ENCODE measurements at places on chromosomes 7 and 10.

GRCh38 chr7:16465469-16466361, at the start of gene SOSTDC1:
Gene SOSTDC1, minus strand, starts transcription at chr7:16465738. Its CDS starts 70 bp downstream, at chr7:16465668.
- no peak for DNase-seq

- DNase-seq: no peak
These were observed 462.0 kb upstream of the MGMT start for GRCh38 chr10:129005080-129005479.

- no peak for DNase-seq
These were observed 312.6 kb downstream of the IPMK start for GRCh38 chr10:57955076-57955475.

- DNase-seq: no peak
These were observed 57.8 kb downstream of the TCF7L2 start for GRCh38 chr10:113007821-113008220.

DNA sequence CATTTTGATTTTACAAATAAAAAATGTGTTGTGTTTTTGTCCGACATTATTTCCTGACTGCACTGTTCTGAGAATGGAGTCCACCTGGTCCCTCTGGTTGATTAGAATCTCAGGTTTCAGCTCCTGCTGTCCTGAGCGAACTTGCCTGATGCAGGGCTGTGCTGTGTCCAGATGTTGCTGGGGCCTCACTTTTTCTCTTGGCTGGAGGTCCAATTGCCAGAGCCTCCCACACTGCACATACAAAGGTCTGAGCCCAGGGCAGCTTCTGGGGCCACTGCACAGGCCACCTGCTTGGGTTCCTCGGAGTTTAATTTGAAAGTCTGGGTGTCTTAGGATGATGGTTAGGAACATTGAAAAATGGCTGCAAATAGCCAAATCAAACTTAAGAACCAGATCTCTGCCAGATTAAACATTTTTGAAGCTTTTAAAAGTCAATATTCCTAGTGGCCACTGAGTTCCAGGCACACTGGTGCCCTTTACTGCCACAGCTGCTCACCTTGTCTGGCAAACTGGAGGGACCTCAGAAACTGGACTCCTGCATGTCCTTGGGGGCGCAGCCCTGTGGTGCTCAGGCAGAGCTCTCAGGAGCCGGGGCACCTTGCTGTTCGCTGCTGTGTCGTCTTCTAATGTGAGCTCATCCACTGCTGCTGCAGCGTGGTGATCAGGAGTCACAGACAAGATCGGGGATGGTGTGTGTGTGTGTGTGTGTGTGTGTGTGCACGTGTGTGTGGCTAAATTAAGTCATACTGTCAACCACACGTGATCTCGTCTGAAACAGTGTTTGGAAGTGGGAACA, 75.0 kb downstream of the WDR37 start:
- DNase-seq: no peak

GRCh38 chr7:39686261-39686924, 63.0 kb downstream of the RALA start:
- no peak for DNase-seq

- no peak for DNase-seq
These were observed 311.2 kb downstream of the SKIDA1 start for GRCh38 chr10:21214329-21214728.

DNA sequence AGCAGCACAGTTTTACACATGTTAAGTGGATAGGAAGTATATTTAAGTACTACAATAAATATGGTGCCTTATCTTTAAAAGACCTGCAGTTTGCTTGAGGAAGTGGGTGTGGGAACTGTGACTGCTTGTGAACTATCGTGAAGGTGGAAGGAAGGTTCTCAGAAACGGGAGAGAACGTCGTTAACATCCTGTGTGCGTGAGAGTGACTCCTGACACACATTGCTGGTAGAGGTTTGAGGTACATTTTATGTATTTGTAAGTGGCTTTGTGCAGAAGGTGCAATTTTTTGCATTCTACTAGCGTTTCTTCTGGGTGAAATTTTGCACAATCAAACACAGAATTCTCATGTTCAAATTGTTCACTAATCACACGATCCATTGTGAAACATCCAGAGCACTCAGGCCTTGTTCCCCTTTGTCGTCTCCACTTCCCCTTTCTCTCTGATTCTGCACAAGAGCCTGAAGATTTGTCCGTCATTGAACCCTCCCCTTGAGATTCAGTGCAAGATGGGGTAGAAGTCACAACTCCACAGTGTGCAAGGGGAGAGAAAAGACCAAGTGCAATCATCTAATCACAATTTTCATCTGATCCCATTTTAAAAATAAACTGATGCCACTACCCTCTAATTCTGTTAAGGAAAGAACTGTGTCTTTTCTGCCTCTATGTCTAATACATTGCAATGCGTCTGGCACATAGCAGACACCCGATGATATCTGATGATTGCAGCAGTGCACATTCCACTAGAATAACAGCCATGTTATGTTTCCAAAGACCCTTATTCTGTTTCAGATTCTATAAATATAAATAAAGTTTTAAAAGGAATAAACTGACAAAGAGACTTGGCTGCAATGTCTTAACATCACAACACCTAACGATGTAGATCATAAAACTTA, 279.9 kb downstream of the NEBL start:
- DNase-seq: no peak

GRCh38 chr10:32207544-32207943, 139.4 kb downstream of the EPC1 start:
- no peak for DNase-seq

DNA sequence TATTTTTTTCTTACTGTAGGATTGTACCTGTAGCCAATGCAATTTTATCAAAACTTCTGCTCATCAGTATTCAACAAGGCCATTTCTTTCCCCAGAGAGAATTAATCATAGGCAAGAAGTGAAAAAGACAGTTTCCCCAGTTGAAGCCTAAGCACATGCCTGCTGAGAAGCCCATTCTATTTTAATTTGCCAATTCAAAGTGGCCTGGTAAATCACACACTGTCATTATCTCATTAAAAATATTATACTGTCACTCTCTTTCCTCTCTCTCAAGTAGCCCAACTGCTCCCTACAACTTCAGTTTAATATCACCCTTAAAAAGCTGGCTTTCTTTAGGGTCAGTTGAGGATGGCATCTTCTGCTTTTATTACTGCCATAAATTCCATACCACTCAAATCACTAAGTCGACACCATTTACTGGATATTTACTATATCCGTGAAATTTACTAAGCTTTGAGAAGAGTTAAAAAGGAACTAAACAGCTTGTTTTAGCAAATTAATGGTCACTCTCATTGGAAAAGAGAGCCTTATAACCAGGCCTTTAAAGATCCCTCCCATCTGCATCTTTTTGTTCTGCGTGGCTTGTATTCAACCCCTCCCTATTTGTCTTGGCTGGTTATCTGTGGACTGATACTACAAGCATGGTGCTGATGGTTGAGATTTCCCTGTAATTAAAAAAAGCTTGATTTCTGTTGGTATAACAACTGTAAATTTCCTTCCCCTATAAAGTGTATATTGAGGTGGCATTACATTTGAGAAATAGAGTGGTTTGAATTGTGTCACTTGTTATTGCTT, 30.6 kb downstream of the COL28A1 start:
- DNase-seq: no peak

- no peak for DNase-seq
These were observed 437.8 kb downstream of the PLXDC2 start for GRCh38 chr10:20254078-20254477.

- DNase-seq: no peak
These were observed 28.0 kb downstream of the ITPRIP start for GRCh38 chr10:104309980-104310978.

DNA sequence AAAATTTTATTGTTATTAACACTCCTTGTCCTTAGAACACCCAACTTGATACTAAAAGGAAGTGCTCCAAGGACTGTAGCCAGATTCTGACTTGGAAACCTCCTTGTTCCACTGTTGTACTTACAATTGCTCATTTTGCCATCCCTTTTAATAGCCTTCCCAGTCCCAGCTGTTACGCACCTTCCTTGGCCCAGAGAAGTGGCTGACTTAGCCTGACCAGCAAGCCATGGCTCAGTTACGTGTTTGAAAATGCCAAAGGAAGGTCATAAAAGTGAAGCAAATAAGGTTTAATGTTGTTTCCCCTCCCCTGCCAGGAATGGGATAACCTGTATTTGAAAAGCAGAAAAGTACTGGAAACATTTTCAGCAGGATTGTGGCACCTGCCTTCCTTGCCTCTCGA, 3.7 kb upstream of the ANKRD1 start:
- no peak for DNase-seq

GRCh38 chr7:107398161-107398560, 71.7 kb upstream of the GPR22 start:
- no peak for DNase-seq

DNA sequence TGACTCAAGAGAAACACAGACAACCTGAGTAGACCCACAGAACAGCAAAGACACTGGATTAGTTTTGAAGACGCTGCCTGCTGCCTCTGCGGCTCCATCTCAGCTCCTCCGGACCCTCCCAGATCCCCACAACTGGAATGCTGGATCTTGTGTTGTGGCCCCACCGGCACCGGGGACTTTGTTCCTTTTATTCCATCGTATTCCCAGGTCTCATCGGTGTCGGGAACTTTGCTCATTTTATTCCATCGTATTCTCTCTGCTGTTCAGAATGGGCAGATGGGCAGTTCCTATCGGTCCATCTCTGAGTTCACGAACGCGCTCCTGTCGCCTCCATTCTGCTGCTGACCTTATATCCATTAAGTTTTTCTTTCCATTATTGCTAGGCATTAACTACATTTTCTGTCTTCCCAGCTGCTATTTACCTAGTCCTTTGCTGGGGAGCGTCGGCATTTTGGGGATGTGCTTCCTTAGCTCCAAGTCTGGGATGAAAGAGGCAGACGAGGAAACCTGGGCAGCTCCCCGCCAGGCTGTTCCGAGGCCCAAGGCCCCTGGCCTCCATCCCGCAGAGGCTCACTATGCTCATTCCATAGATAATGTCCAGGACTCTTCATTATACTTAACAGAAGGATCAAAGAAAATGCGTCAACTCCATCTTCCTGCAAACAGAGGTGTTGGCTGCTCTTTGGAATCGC, 192.4 kb downstream of the MAD1L1 start:
- no peak for DNase-seq

DNA sequence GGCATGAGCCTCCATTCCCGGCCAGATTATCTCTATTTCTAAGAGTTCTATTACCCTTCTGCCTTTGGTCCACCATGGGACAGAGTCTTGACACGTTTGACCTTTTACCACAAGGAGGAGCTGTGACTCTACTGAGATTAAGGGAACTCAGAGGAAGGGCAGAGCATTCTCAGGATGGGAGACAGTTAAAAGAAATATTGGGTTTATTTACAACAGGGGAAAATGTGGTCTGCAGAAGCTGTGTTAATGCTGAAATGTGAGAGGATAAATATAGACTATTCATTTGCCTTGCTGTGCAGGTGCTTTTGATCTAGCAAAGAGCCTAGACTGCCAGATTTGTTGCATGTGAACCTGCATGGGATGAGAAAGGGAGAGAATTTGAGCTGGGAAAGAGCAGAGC, 45.8 kb upstream of the PRSS58 start:
- no peak for DNase-seq

GRCh38 chr7:44290252-44290620, 35.2 kb downstream of the CAMK2B start:
- DNase-seq: no peak

GRCh38 chr10:78718032-78718572, 350.7 kb upstream of the ZMIZ1 start:
- no peak for DNase-seq

- no peak for DNase-seq
These were observed 38.6 kb upstream of the CNPY1 start for GRCh38 chr7:155584763-155585531.

DNA sequence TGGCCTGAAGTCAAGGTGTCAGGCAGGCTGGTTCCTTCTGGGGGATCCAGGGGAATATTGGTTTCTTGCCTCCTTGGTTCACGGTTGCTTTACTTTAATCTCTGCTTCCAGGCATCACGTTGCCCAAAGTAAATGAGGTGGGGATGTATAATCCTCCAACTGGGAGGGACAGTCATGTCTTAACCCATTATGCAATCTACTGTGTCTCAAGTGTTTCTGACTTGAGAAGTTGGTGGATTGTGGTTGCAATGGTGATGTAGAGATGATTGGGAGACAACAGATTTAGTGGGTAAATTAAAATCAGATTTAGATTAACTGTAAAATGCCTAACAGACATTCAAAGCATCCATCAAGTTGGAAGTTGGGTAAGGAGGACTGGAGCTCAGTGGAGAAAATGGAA, 32.7 kb downstream of the TBXAS1 start:
- no peak for DNase-seq

DNA sequence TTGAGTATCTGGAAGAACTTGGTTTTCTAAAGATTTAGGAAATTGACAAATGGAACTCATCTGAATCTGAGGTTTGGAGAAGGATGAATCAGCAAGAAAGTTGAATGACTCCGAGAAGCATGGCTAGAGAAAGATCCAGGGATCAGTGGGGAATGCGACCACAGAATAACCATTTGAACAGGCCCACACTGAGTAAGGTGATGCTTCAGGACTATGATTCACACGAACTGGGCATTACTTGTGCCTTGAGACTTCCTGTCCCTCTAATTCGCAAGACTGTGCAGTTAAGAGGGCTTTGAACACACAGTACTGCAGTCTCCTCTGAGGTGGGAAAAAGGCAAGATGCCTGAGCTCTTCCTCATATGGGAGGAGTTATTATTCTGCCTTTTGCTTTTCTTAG, 395.5 kb upstream of the POM121L12 start:
- no peak for DNase-seq

DNA sequence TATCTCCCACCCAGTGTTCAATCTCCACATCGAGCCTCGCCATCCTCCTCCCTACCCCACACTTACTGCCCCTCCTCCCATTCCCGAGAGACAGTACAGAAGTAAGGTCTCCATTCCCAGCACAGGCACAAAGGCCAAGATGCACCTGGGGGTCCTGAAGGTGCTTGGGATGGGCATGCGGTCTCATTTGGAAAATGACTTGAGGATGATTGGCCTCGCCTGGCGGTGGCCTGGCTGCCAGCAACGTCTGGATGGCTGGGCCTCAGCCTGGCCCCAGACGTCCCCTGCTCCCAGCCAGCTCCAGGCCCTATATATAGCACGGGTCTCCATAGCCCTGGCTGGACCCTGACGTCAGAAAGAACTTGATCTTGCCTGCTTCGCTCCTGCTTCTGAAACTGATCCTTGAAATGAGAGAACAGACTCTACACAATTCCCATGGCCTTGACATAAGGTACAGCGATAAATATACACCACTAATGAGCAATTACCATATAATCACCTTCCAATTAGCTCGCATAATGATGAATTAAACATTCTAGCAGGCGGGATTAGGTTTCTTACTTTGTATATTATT, 11.8 kb downstream of the EMX2 start:
- DNase-seq: no peak

GRCh38 chr10:124918191-124918830, 23.6 kb upstream of the ZRANB1 start:
- DNase-seq: no peak

DNA sequence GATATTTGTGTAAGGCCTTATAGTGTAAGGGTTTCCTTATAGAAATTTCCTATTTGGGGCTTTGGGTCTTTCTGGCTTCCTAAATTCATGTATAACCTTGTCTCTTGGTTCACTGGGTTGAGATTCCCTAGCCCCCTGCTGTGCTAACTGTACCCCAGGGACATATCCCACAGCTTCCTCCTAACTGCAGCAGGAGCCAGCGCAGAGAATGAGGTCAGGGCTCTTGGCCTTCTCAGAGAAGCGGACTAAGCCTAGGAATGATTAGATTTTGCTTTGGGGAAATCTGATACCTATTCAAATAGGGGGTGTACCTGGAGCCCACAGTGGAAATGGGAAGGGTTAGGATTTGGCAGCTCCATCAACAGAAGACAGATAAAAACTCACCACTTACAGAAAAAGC, 138.1 kb upstream of the EFCAB10 start:
- DNase-seq: no peak

GRCh38 chr7:30755384-30756154, 3.6 kb downstream of the INMT start:
- DNase-seq: no peak

GRCh38 chr10:119025336-119025735, 4.2 kb upstream of the NANOS1 start:
- no peak for DNase-seq
